Upper lobe of left lung (tissue), 6 donors: ENCODE measurements at places on chromosomes 6 and 20. TPM values are rescaled to one million over a fixed set of nuclear protein-coding genes. Genes with fewer than 3 reads are reported as not detected.

- DNase-seq: no peak
These were observed 80.6 kb upstream of the MBOAT1 start for GRCh38 chr6:20292905-20293304.

DNA sequence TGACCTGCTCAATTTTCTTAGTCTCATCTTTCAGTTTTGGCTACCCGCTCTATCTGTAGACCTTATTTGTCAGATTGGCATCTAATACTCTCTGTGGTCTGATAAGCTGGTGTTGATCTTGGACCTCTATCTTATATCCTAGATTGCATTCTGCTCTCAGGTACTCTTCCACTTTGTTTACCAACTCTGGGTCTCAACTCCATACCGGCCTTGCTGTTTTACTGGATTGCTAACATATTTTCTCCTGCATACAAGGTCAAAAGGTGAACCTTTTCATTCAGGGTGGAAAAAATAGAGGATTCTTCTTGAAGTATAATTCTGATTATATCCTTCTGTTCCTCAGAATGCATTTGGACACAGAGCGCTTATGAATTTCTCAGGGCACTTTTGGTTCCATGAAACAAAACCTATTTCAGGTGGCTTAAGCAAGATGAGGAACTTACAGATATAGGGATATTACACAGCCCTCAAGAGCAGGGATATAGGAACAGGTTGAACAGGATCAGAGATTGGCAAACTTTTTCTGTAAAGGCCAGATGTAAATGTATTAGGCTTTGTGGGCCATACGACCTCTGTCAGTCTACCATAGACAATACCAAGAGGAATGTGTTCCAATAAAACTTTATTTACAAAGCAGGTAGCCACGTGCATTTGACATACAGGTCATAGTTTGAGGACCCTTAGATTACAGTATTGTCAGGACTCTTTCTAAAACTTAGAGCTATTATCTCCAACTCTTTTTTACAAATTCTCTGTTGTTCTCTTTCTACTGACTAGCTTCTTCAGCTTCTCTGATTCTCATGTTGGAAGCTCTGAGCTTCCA is 2.5 kb upstream of the SH3BGRL2 start:
- DNase-seq: no peak

DNA sequence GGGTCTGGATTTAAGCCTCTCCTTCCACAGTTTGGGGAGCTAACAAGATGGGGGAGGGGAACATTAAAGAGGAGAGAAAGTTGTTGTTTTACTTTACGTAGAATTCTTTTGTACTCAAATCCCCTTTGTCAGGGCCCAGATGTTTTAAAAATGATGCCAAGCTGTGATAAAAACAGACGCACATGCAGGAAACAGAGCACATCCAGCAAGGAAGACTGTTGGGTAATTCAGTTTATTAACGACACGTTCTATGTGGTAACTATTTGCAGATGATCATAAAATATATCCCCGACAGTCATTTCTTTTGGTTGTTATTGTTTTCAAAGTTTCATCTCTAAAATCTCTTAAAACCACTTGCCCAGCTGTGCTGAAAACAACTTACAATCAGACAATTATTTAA is 307.0 kb upstream of the PRDM1 start:
- DNase-seq: no peak

- no peak for DNase-seq
These were observed 13.7 kb upstream of the UBE2V1 start for GRCh38 chr20:50126662-50127061.

DNA sequence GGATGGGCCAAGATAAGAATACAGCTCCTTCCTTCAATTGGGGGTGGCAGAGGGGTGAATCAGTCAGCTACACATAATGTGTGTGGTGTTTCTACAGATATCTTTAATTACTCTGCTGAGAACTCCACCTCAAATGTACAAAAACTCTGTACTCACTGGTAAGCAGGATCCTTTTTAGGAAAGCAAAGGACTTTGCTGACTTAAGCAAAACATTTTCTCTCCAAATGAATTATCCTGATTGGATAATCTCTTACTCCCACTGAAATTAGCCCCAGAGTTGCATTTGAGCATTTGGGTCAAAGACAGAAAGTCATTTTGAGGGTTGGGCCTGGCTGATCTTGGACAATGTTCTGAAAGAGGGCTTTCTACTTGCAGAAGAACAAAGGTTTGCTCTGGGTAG is 13.4 kb downstream of the HLA-G start:
- DNase-seq: no peak

- DNase-seq: no peak
These were observed 468 bp upstream of the CMTR1 start for GRCh38 chr6:37432590-37432915.

GRCh38 chr6:105909106-105909505 is 177.0 kb upstream of the PRDM1 start:
- DNase-seq: no peak

DNA sequence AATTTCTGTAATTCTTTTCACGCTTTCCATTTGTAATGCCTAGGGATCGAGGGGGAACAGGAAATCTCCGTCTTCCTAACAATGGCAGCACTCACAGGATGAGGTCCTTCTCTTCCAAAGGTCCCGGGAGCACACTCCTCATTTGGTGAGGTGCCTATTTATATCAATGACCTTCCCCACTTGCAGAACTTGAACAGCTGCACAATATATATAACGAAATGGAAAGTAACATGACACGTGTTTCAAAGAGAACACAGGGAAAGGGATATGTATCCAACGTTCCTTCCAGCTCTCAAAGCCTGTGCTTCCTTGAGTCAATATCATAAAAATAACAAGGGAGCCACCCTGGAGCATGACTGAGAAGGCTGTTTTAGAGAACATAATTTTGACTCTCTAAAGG is 78.6 kb upstream of the RBM24 start:
- DNase-seq: no peak

GRCh38 chr6:156392648-156393047 is 384.5 kb upstream of the ARID1B start:
- DNase-seq: no peak

- no peak for DNase-seq
These were observed 1059.6 kb downstream of the HACE1 start for GRCh38 chr6:103799971-103800670.

DNA sequence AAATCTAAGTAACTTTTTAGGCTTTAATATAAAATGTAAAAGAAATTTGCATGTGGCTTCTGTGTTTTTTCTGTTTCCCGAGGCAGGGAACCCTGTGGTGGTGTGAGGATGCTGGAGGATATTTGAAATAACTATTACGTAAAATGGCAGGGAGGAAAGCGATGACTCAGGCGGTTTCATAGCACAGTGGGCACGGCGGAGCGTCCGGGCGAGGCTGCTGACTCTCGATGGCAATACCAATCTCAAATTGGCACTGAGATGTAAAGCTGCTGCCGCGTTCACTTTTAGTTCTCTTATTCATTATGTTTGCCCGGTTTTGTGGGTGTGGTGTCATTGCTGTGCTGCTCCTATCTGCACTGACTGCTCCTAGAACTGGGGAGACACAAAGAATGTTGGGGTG is 254.3 kb downstream of the THBS2 start:
- no peak for DNase-seq

- no peak for DNase-seq
These were observed 338.9 kb downstream of the ESR1 start for GRCh38 chr6:152146385-152146784.

GRCh38 chr6:12956991-12957320 is 240.4 kb downstream of the PHACTR1 start:
- DNase-seq: no peak

- DNase-seq: no peak
These were observed 80.7 kb upstream of the MAFB start for GRCh38 chr20:40769677-40770285.

DNA sequence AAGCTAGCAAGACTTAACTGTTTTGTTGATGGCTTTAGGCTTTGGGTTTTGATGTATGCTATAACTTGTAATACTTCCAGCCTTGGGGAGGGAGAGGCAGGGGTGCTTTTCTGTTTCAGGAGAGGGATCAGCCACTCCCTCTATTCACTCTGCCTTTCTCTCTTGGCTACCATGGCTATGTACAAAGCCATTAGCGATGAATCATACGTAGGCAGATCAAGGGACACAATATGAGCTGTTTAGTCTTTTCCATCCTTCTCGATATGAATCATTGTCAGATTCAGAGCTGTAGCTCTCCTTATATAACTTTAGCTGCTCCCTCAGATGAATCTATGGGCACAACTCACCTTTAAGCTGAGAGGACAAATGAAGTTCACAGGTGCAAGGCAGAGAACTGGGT is 230.6 kb downstream of the TSHZ2 start:
- DNase-seq: no peak

GRCh38 chr6:408599-409102 is 17.1 kb downstream of the IRF4 start:
- DNase-seq: peak; percentile 79

DNA sequence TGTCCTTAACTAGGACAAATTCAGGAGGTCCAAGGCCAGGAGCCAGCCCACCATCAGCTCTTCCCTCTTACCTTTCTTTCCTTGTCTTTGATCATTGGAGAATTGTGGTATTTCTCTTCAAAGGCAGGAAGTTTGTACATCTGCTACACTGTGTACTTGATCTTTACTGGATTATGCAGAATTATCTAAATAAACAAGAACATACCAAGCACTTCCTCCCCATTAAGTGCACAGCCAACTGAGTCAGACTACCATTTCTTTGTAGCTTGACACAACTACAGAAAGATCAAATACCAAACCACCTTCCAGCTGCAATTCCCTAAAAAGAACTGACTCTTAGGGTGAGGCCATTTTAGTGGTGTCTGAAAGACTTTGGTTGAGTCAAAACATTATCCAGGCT is 195.1 kb downstream of the HDGFL1 start:
- DNase-seq: no peak

- DNase-seq: no peak
These were observed 46.9 kb downstream of the PCSK2 start for GRCh38 chr20:17273717-17274116.

DNA sequence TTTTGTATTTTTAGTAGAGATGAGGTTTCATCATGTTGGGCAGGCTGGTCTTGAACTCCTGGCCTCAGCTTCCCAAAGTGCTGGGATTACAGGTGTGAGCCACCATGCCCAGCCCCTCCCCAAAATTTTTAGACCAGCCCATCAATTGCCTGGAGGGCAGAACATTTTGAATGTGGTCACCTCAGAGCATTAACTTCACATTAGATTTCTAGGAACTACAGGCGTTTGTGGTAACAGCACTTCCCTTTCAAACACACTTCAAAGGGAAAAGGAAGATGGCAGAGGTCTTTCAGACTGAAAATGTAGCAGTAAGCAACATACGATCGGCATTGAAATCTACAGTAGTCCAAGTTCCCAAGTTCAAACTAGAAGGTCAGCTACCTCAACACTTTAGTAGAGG is 12.3 kb upstream of the SLA2 start:
- no peak for DNase-seq

- no peak for DNase-seq
These were observed 47.2 kb downstream of the LAMA4 start for GRCh38 chr6:112207131-112207530.

GRCh38 chr20:58923117-58923712 is 57.8 kb upstream of the NELFCD start:
- DNase-seq: no peak

DNA sequence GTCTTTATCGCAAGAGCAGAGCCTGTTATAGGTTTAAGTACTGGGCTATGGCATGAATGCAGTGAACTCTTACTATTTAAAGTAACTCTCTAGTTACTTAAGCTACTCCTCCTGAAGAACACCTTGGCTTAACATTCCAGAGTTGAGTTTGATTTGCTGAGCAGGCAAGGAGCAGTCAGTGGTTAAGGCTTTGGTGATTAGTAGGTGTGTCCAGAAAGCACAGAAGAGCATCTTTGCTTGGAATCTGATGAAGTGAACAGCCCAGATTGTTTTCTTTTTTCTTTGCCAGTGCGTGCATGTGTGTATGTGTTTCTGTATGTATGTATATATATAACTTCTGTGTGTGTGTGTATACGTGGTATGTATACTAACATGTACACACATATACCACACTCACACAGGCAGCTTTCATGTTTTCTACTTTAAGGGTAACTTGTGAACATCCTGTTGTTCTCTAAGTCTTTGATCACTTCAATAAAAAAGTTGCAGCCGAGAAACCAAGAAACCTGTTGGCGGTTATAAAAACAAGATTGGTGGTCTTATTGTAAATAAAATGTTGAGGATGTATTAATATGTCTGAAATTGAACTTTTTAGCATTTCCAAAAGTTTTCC is 56.2 kb upstream of the TULP4 start:
- DNase-seq: no peak

DNA sequence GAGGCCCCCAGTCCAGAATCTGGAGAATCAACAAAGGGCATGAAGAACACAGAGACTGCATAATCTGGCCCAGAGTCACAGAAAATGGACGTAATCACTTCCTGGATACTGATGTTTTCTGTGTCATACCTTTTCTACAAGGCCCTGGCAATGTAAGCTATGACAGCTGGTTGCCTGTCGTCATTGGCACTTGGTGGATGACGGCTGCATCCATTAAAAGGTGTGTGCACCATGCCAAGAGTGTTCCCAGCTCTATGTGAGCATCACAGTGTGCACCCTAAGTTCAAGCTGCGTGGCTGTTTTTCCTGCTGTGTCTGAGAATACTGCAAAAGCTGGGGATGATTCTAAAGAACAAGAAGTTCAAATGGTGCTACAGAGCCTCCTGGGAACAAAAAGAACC is 275.2 kb upstream of the CNR1 start:
- no peak for DNase-seq

DNA sequence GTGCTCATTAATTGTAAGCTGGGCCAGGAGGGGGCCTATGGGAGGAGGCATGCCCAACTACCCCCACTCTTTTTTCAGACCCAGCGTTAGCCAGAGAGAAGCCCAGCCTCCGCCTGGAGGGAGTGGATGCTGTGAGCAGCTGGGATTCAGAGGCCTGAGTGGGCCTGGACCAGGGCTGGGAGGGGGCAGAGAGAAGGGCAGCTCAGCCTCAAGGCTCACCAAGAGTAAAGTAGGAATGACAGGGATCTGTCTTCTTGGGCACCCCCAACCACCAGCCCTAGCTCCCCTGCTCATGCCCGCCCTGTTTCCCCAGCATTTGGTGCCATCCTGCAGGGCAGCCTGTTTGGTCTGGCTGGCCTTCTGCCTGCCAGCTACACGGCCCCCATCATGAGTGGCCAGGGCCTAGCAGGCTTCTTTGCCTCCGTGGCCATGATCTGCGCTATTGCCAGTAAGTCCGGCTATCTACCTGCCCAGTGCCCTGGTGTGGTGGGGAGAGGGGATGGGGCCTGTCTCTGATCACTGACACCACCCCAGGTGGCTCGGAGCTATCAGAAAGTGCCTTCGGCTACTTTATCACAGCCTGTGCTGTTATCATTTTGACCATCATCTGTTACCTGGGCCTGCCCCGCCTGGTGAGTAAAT is 6.8 kb downstream of the SLC29A1 start:
- peak; percentile 28 for DNase-seq

GRCh38 chr6:125213939-125214338 is 60.4 kb downstream of the TPD52L1 start:
- no peak for DNase-seq

The ULBP1 gene
- under 0.01 TPM for total RNA-seq

The BPIFB2 gene
- total RNA-seq: not detected

The OLIG3 gene
- total RNA-seq: not detected

The CNR1 gene
- total RNA-seq: 7.3 TPM

The ADGB gene
- total RNA-seq: 7.3 TPM

The CCN2 gene
- total RNA-seq: 320 TPM

The PSORS1C1 gene
- 3.8 TPM for total RNA-seq

The BNIP5 gene
- not detected for total RNA-seq

The IRF4 gene
- total RNA-seq: 8.3 TPM

The SEMG1 gene
- total RNA-seq: not detected

The VSX1 gene
- not detected for total RNA-seq
